Mucosa of gallbladder (tissue), 1 donor: ENCODE measurements at places on chromosomes 2 and 18.
A peak's percentile ranks its signal among the peaks of the same experiment; 100 is the strongest.

- DNase-seq: no peak
Observed at GRCh38 chr18:51514128-51514527, 316.6 kb upstream of the MEX3C start.

- no peak for DNase-seq
Observed at GRCh38 chr2:143258126-143258892, 129.1 kb downstream of the ARHGAP15 start.

DNA sequence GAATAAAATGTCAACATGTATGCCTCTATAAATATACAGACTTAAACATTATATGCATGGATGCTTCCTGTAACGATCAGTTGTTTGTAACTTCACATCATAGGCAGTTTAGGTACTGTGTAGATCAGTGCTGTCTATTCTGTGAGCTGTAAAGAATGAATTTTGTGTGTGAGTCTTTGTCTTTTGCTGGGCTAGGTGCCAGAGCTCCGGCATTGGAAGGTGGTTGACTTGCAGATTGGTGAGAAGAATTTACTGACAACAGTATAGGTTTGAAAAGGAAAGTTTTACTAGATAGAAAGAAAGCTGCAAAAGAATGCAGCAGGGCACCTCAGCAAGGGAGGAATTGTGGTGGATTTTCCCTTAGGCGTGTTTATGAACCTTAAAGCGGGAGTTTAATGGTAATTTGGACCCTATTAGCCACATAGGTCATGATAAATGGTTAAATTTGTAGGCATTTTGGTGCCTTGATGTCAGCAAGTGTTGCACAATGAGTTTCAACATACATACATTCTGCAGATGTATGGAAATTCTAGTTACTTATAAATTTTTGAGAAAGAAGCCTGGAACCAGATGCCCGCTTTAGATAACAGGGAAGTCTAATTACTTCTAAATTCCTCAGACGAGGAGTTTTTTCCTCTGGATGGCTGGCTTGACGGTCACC is 6.7 kb upstream of the QPCT start:
- DNase-seq: no peak

GRCh38 chr18:2573408-2573807 is 2.1 kb downstream of the NDC80 start:
- no peak for DNase-seq

DNA sequence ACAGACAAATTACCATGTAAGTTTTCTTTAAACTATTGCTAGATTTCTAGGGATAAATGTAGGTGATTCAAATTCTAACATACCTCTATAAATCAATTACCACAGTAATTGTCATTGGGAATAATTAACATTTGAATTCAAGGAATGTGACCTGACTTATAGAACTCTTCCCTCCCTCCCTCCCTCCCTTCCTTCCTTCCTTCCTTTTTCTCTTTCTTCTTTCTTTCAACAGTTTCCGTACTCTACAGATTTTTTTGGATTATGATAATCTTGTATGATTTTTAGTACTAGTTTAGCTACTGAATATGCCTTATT is 18.2 kb upstream of the FTCDNL1 start:
- no peak for DNase-seq

- no peak for DNase-seq
Observed at GRCh38 chr2:197949224-197949623, 144.8 kb downstream of the PLCL1 start.

DNA sequence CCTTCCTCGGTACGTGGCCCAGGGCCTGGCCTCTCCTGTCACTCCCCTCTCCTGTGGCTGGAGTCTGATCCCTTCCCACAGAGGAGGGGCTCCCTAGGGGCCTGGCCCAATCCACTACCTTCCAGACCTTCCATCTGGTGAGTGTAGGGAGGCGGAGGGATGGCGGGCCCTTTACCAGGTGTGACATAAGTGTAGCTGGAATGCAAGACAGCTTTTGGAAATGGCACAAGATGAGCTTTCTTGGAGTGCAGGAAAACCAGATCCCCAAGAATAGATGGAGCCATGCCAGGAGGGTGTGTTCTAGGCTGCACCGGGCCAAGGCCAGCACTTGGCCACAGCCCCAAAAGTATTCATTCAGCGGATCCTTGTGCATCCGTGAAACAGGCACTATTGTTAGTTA is 30.1 kb downstream of the IGFBP5 start:
- DNase-seq: peak; percentile 64
